Hindlimb muscle (tissue), 1 donor: ENCODE measurements at places on chromosomes 2 and 18. TPM values are rescaled to one million over a fixed set of nuclear protein-coding genes. Genes with fewer than 3 reads are reported as not detected.

Gene LYG2
- 0.25 TPM for polyA plus RNA-seq

Gene REG3G
- not detected for polyA plus RNA-seq

GRCh38 chr2:1617425-1618021, 126.8 kb downstream of the PXDN start:
- DNase-seq, result no peak

DNA sequence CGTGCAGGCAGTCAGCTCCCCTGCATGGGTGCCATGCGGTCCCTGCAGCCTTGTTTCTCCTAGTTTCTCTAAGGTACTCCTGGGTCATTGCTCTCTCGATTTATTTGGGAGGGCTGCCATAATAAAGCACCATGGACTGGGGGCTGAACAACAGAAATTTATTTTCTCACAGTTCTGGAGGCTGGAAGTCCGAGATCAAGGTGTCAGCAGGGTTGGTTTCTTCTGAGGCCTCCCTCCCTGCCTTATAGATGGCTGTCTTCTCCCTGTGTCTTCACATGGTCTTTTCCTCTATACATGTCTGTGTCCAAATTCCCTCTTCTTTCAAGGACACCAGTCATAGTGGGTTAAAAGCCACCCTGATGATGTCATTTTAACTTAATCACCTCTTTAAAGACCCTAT, 40.5 kb downstream of the RPL37A start:
- no peak for DNase-seq

- no peak for DNase-seq
Observed at GRCh38 chr2:1638281-1638860, 105.9 kb downstream of the PXDN start.

- DNase-seq, result no peak
Observed at GRCh38 chr2:31319406-31320175, 85.6 kb downstream of the EHD3 start.
